ENCODE measurements at places on chromosomes 3 and 15.

GRCh38 chr3:20837676-20838302 lies 651.8 kb upstream of the SGO1 start:
- no peak for DNase-seq

- DNase-seq: no peak
Measured at GRCh38 chr3:108407886-108408285, 102.5 kb downstream of the MYH15 start.

DNA sequence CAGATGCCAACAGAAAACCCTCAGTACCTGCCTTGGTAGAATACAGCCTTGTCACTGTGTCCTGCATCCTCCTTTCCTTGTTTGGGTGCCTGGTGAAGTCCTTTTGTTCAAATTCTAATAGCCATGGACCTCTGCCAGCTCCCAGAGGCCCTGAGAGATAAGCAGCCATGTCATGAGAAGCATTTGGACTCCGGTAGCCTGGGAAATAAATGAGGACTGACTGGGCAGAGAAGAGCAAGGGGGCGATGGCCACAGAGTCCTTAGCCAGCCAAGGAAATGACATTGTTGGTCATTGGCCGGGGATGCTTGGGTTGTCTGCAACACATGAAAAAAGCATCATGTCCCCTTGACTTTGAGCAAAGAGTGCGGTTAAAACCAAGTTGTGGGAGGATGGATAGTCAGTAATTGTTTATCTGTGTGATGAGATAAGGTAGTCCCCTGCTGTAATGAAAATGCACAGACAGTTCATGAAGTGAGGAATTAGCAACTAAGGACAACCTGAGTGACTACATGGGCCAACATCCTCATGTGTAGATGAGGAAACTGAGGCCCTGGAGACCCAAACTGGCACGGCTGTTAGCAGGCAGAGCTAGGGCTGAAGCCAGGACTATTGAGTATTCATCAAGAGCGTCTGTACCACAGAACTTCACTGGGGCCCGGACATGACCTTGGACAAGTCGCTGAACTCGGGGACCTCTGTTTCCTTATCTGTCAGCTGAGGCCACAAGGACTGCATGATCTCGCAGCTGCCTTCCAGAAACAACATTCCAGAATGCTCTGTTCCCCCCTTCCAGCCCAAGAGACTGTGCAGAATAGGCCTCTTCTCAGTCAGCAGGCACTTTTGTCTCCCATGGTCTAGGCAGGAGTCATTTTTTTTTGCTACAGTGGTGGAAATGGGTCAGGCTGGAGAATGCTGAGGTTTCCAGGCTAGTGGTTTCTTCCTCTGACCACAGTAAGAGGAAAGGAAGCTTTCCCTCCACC lies 90.5 kb upstream of the CTDSPL start:
- no peak for DNase-seq

DNA sequence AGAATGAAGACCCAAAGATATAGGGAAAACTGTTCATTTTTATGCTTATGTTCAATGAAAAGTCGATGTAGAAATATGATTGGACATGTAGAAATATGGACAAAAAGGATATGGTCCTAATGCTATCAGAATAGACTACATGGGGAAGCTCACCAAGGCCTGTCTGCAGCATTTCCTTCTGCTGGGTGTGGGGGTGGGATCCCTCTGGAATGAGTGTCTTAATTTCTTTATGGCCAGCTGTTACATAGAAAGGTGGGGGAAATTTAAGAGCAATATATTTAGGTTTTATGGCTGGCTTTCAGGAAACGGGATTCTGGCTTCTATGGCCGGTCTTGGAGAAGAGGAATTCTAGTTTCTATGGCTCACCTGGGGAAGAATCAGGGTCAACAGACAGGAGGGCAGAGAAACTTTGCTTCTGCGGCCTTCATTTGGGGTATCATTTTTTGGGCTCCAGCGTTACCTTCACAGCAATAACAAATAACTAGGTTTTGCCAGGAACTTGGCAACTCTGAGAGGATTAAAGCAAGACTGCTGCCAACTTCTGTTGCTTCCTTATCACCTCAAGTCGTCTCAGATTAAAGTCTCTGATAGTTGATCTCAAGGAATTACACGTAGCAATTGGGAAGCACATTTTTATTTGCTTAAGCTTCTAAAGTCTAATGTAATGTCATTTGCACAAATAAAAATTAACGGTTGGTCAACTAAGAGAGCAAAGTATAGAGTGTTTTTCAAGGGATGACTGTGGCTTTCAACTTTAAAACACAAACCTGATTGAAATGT lies 57.0 kb upstream of the GATM start:
- DNase-seq: no peak

GRCh38 chr15:43440721-43441281 lies 52.2 kb downstream of the TP53BP1 start:
- peak; percentile 40 for DNase-seq

DNA sequence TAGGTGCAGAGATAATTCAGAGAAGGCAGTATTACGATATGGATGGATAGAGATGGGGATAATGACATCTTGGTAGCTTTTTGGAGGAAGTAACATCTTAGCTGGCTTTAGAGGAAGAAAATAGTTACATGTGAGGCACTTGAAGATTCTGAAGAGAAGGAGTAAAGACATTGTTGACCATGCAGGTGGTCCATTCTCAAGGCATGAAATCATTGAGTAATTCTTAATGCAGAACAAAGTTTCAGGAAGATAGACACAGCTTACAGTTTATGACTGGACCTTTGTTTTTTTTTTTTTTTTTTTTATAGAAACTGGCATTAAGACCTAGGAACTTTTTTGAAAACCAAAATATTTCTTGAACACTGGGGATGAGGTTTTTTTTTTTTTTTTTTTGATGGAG lies 28.2 kb downstream of the MBNL1 start:
- DNase-seq: no peak

DNA sequence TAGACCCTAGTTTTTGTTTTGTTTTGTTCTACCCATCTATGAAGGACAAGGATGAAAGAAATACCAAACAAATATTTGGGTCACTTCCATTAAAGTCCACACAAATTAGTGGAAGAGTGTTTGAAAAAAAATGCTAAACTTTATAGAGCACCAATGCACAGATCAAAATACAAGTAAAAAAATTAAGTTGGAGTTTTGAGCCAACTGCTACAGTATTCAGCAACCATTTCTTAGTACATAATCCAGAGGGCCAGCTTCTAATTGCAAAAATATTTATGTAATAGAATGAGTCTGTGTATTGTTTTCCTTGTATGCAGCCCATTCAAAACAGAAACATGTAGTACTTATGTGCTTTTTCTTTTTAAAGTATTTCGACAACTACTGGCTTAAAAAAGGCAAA lies 121.1 kb downstream of the CBLB start:
- no peak for DNase-seq

- no peak for DNase-seq
Measured at GRCh38 chr15:56468401-56468800, 3.5 kb upstream of the MNS1 start.

GRCh38 chr3:104717828-104718196 lies 648.9 kb upstream of the ALCAM start:
- DNase-seq: no peak

- peak; percentile 89 for DNase-seq
Measured at GRCh38 chr3:157081626-157082210, 78.2 kb downstream of the CCNL1 start.

- DNase-seq: no peak
Measured at GRCh38 chr3:108879915-108880314, 57.3 kb downstream of the TRAT1 start.

DNA sequence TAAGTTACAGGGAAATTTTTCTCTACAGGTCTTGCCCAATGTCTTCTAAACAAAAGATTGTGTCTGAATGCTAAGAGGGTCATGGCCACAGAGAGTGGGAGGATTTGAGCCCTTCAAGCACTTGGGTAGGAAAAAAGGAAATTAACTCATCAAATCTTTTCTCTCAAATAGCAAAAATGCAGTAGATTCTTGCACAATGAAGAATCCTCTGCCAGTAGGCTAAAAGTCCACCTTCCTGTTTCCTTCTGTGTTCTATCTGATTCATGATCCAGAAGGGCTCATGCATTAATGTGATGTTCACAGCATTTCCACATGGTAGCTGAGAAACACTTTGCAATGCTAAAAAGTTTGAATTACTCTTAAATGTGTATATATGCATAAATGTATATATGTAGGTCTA lies 177.1 kb downstream of the CD47 start:
- DNase-seq: no peak

DNA sequence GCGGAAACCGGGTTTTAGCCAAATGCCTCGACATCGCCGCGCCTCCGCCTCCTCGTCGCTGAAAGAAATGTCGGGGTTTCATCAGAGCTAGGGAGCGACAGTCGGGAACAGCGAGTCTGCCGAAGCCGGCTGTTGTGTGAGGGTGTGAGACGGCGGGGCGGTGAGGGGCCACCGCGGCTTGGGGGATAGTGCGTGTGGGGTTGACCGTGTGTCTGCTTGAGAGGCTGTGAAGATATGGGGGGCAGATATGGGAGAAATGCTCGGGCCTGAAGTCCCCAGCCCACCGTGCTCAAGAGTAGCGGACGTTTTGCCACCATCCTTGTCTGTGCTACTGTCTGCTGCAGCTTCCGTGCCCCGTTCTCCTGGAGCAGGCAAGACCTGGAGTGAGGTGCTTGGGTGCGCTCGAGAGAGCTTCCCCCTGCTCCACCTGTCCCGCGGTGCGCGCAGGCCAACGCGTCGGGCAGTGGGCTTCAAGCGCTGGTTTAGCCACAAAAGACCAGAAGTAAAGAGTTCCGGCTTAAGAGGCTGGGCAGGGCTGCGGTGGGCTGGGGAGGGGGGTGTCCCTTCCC lies 716 bp upstream of the ISLR2 start:
- no peak for DNase-seq

- no peak for DNase-seq
Measured at GRCh38 chr3:64651303-64651702, 36.5 kb downstream of the ADAMTS9 start.

- no peak for DNase-seq
Measured at GRCh38 chr3:58183891-58184290, 26.9 kb downstream of the DNASE1L3 start.

GRCh38 chr3:53493963-53494791 lies at the start of gene CACNA1D:
TSS of gene CACNA1D (plus strand) at chr3:53494611. CDS start at chr3:53495167, 556 bp downstream.
- DNase-seq: peak; percentile 89

- DNase-seq: no peak
Measured at GRCh38 chr15:71804695-71805470, 5.5 kb upstream of the NR2E3 start.

GRCh38 chr15:69855258-69856000 lies 242.3 kb downstream of the TLE3 start:
- no peak for DNase-seq

- DNase-seq: no peak
Measured at GRCh38 chr3:100044369-100044768, 69.9 kb downstream of the FILIP1L start.

- peak; percentile 44 for DNase-seq
Measured at GRCh38 chr3:119360736-119361462, 66.7 kb downstream of the ARHGAP31 start.

DNA sequence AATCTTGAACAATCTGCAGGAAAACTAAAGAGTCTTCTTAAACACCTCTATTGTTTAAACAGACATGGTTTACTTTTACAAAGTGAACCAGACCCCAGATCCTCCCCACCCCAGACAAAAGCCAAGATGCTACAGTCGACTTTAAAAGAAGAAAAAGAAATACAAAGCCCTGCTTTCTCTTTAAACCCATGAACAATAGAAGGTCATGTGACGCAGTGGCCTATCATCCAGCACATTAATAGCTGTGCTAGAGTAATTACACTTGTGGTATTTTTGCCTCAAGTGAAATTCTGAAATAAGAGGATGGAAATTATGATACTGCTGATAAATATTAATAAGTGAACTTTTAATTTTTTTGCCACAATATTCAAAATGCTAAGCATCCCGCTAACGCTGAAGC lies 613.4 kb downstream of the FOXP1 start:
- DNase-seq: no peak

DNA sequence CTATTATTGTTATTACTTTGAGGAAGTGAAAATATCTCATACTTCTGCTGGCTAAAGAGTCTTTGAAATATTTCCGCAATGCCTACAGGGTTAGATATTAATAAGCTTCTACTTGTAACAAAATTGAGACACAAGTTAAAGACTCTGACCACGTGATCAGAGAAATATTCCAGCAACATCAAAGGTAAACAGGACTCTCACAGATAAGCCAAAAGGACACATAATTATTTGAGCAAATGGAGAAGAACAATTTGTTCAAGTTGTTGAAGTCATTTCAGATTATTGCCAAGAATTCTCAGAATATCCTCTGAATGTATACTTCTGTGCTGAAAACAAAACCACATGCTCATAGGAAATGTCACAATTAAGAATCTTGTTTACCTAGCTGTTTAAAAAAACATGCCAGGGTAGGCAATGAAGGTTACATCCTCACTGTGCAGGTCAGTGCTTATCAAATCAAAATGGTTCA lies 225.8 kb upstream of the ALCAM start:
- DNase-seq: no peak

- DNase-seq: peak; percentile 43
Measured at GRCh38 chr3:129892857-129893580, 492 bp downstream of the TMCC1 start.

DNA sequence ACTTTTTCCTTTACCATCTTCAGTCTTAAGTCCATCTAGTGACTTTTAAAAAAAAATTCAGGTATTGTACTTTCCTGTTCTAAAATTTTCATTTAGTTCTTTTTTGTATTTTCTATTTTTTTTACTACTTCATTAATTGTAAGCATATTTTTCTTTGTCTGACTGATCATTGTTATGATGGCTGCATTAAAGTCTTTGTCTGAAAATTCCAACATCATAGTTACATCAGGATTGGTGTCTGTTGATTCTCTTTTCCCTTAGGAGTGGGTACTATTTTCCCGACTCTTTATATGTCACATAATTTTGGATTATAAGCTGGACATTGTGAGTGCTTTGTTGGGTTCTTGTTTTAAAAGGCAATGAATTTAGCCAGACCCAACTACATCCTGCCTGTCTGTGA lies 34.9 kb upstream of the POLR2M start:
- DNase-seq: no peak

DNA sequence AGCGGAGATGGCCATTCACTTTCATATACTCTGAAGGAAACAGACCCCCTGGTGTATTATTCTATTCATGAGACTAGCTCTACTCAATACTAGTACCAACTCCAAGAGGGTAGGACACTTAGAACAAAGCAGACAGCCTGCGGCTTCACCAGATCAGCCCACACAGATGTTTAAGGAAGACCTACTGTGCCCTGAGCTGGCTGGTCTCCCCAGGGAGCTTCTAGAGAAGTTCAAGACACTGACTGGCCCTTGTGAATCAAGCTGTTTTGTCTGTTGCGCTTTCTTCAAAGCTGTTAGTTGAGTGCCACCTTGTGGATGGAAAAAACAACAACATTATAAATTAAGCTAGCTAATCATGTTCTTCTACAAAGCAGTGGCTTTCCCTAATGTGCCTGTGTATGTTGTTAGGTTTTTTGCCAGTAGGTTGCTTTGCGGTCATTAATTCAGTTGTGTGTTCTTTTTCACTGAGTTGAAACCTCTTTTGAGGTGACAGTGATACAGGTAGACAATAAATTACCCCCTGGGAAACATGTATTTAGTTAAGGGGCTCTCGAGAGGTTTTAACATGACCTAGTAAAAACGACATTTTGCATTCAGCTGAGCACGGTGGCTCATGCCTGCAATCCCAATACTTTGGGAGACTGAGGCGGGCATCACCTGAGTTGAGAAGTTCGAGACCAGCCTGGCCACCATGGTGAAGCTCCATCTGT lies 64.2 kb upstream of the MYZAP start:
- DNase-seq: peak; percentile 64
